ENCODE measurements at places on chromosomes 6 and 20.

GRCh38 chr20:13101706-13102105 is 92.9 kb downstream of the SPTLC3 start:
- H3K27me3 ChIP-seq: no peaks in the 10 kb centered on the region
- no peak overlapping the region for H3K27ac ChIP-seq
- no peak for DNase-seq
- no peak overlapping the region for H3K4me3 ChIP-seq

DNA sequence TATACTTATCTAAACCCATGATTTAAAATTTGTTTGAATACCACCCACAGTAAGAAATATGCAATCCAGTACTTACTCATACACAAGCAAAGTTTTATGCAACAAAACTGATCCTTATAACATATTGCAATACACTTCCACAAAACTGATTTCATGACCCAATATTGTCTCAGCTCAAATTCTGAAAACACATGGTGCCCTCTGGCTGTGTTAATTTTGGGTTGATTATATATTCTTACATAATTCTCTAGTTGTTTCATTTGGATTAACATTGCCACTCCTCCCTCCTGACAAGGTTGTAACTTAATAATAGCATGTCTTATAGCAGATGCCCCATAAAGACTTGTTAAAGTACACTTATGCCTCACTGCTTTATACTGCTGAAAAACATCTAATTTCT is 73.0 kb upstream of the TULP1 start:
- no peaks in the 10 kb centered on the region for H3K36me3 ChIP-seq
- H3K4me1 ChIP-seq: no peaks in the 10 kb centered on the region
- no peak overlapping the region for H3K27ac ChIP-seq
- peaks cover 36% of the 10 kb centered on the region for H3K27me3 ChIP-seq

DNA sequence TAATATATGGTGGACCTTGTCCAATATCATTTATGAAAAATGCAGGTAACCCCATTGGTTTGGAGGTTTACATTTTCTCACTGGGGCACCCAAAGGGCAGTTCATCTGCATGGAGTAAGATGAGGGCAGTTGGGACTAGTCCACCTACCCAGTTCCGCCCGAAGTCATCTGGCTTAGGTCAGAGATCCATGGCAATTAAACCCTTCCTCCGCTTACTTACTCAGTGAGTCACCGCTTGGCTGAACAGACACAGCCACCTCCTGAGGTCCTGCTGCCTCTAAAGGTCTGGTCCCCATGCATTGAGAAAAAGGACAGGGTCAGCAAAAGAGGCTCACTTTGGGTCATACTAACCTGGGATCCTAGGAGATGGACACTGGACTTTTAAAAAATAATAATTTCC is 102.9 kb upstream of the PRL start:
- no peaks in the 10 kb centered on the region for H3K4me1 ChIP-seq
- H3K27me3 ChIP-seq: no peaks in the 10 kb centered on the region
- H3K4me3 ChIP-seq: no peak overlapping the region
- H3K27ac ChIP-seq: no peak overlapping the region
- no peaks in the 10 kb centered on the region for H3K36me3 ChIP-seq

- no peaks in the 10 kb centered on the region for H3K36me3 ChIP-seq
- H3K4me3 ChIP-seq: no peak overlapping the region
- no peaks in the 10 kb centered on the region for H3K4me1 ChIP-seq
- H3K27me3 ChIP-seq: no peaks in the 10 kb centered on the region
- H3K27ac ChIP-seq: no peak overlapping the region
Measured at GRCh38 chr6:3398755-3399696, 57.8 kb downstream of the SLC22A23 start.

DNA sequence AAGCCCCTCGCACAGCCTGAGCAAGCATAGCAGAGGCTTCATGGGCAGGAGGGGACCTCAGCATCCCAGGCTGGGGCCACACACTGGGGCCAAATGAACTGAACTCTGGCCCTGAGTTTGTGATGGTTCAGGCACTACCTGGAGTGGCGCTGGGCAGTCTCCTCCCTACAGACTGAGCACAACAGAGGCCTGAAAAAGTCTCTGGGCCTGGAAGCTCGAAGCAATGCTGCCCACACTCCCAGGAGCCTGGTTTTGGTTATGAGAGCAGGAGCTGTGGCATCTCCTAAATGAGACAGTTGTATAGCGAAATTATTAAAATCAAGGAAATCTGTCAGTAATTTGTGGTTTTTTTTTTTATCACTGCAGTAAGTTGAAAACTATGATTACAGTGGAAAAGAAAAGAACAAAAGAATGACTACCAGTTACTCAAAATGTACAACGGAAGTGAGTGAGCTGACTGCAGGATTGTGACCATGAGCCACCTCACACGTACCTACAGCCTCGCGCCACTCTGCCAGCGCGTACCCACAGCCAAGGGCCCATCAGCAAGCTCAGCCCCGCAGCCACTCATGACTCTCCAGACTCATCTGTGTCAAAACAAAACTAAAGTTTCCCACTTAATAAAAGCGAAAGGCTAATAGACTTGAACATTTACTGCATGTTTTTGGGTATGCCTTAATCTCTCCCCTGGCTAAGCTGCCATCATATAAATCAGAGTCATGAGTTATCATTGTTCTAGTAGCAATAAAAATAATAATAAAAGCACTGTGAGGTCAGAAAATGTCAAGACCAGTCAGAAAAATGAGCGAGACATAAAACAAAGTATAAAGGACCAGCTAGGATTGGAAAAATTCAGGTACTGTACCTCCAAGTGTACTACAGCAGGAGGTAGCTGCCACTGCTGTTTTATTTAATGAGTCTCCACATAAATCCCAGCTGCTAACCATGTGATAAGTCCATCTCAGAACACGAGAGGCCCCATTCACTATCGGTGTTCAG is 177.0 kb downstream of the FOXC1 start:
- no peaks in the 10 kb centered on the region for H3K27me3 ChIP-seq
- no peak for DNase-seq
- no peak overlapping the region for H3K4me3 ChIP-seq
- no peaks in the 10 kb centered on the region for H3K4me1 ChIP-seq
- no peaks in the 10 kb centered on the region for H3K36me3 ChIP-seq

DNA sequence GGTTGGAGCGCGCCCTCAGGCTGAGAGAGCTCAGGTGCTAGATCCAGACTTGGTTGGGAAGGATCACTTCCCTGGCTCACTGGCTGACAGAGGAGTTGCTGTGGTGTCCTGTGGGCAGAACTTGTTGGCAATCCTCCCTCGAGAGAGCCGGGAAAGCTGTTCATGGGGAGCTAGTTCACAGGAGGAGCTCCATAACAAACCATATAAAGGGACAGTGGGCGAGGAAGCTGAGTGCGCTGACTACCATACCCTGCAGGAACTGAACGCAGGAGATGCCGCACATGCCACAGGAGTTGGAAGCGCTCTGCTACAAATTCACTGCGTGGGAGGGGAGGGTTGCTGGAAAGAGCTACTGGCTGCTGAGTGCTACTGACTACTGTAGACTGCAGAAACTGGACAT is 243.2 kb downstream of the OGFRL1 start:
- H3K36me3 ChIP-seq: no peaks in the 10 kb centered on the region
- H3K4me3 ChIP-seq: no peak overlapping the region
- no peak for DNase-seq

GRCh38 chr6:39666706-39667489 is 58.3 kb downstream of the KIF6 start:
- no peak for DNase-seq
- H3K4me1 ChIP-seq: no peaks in the 10 kb centered on the region
- H3K36me3 ChIP-seq: no peaks in the 10 kb centered on the region
- H3K27ac ChIP-seq: no peak overlapping the region
- no peaks in the 10 kb centered on the region for H3K27me3 ChIP-seq

GRCh38 chr20:14538433-14538832 is 201.0 kb upstream of the FLRT3 start:
- peaks cover 3% of the 10 kb centered on the region for H3K27me3 ChIP-seq
- no peaks in the 10 kb centered on the region for H3K4me1 ChIP-seq

- H3K27ac ChIP-seq: no peak overlapping the region
- no peak overlapping the region for H3K4me3 ChIP-seq
- H3K27me3 ChIP-seq: peaks cover 4% of the 10 kb centered on the region
- H3K4me1 ChIP-seq: no peaks in the 10 kb centered on the region
- no peak for DNase-seq
Measured at GRCh38 chr6:112365952-112366351, 18.8 kb downstream of the RFPL4B start.

- H3K4me3 ChIP-seq: peak overlapping the region; percentile 70
- DNase-seq: no peak
- peaks cover 22% of the 10 kb centered on the region for H3K4me1 ChIP-seq
- H3K27ac ChIP-seq: peak overlapping the region; percentile 83
- H3K36me3 ChIP-seq: peaks cover 23% of the 10 kb centered on the region
Measured at GRCh38 chr20:49811825-49812506, 662 bp upstream of the SLC9A8 start.

DNA sequence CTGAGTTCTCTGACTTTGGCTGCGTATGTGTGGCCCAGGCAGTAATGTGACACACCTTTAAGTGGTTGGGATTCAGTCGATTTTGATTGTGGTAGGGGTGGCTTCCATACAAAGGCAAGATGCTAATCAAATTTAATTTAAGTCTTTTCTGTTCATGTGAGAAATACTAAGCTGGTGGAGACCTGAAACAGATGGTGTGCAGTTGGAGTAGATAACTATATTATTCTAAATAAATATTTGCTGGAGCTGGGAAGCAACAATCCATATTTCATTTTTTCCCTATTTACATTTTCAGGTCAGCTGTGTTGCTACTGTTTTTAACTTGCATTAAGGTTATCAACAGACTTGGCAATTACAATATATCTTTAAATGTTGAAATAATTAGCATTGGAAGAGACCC is 67.4 kb upstream of the C20orf144 start:
- H3K27me3 ChIP-seq: no peaks in the 10 kb centered on the region
- peaks cover 3% of the 10 kb centered on the region for H3K36me3 ChIP-seq
- H3K4me3 ChIP-seq: no peak overlapping the region
- no peaks in the 10 kb centered on the region for H3K4me1 ChIP-seq
- no peak overlapping the region for H3K27ac ChIP-seq
- DNase-seq: no peak

GRCh38 chr6:68238097-68238601 is 396.9 kb upstream of the ADGRB3 start:
- no peaks in the 10 kb centered on the region for H3K36me3 ChIP-seq
- H3K27me3 ChIP-seq: no peaks in the 10 kb centered on the region
- H3K4me1 ChIP-seq: no peaks in the 10 kb centered on the region
- no peak for DNase-seq
- no peak overlapping the region for H3K4me3 ChIP-seq

- H3K36me3 ChIP-seq: no peaks in the 10 kb centered on the region
- DNase-seq: no peak
- H3K4me3 ChIP-seq: no peak overlapping the region
Measured at GRCh38 chr6:13488896-13489237, 1.5 kb upstream of the GFOD1 start.

DNA sequence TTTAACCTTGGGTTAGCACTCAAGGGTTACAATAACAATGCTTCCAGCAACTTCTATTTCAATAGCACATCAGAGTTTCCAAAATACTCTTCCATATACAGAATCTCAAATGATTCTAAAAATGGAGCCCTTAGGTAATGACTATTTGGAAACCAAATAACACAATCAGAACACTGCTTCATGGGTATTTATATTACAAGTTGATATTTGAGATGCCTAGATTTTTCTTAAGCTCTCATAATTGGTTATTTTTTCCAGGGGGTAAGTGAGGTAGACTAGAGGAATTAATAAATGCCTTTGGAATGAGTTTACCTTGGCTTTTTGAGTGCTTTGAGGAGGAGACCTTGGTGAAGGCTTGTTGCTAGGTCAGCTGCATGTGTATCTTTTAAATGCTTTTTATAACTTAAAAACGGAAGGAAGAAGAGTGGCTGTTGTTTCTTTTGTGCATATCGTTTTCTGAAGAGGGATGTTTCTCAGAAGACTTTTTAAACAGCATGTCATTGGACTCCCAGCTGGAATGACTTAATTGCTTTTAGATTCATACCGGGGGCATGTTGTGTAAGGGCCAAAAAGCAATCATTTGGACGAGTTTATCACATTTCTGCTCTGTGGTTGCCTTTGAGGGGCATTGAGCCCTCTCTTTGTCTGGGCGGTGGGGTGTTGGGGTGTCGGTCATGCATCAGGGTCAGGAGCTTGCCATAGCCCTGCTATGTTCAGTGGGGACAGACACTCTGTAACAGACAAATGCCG is 186.0 kb downstream of the DTNBP1 start:
- H3K27ac ChIP-seq: no peak overlapping the region
- no peaks in the 10 kb centered on the region for H3K27me3 ChIP-seq
- no peak overlapping the region for H3K4me3 ChIP-seq
- H3K36me3 ChIP-seq: peaks cover 25% of the 10 kb centered on the region

- no peaks in the 10 kb centered on the region for H3K27me3 ChIP-seq
- H3K36me3 ChIP-seq: no peaks in the 10 kb centered on the region
- H3K4me1 ChIP-seq: no peaks in the 10 kb centered on the region
- no peak for DNase-seq
- H3K4me3 ChIP-seq: no peak overlapping the region
- H3K27ac ChIP-seq: no peak overlapping the region
Measured at GRCh38 chr20:11769825-11770224, 147.9 kb upstream of the BTBD3 start.

- H3K36me3 ChIP-seq: no peaks in the 10 kb centered on the region
- H3K27me3 ChIP-seq: no peaks in the 10 kb centered on the region
Measured at GRCh38 chr6:41881506-41881905, 13.7 kb downstream of the USP49 start.

- H3K27me3 ChIP-seq: peaks cover 3% of the 10 kb centered on the region
- H3K27ac ChIP-seq: no peak within 1 kb of the TSS
- no peaks in the 10 kb centered on the region for H3K36me3 ChIP-seq
- no peak within 1 kb of the TSS for H3K4me3 ChIP-seq
- H3K4me1 ChIP-seq: no peaks in the 10 kb centered on the region
Measured at GRCh38 chr6:86937219-86938079, at the start of gene HTR1E. Gene HTR1E, plus strand, starts transcription at chr6:86937528. Its CDS starts 77,807 bp downstream, at chr6:87015335.

DNA sequence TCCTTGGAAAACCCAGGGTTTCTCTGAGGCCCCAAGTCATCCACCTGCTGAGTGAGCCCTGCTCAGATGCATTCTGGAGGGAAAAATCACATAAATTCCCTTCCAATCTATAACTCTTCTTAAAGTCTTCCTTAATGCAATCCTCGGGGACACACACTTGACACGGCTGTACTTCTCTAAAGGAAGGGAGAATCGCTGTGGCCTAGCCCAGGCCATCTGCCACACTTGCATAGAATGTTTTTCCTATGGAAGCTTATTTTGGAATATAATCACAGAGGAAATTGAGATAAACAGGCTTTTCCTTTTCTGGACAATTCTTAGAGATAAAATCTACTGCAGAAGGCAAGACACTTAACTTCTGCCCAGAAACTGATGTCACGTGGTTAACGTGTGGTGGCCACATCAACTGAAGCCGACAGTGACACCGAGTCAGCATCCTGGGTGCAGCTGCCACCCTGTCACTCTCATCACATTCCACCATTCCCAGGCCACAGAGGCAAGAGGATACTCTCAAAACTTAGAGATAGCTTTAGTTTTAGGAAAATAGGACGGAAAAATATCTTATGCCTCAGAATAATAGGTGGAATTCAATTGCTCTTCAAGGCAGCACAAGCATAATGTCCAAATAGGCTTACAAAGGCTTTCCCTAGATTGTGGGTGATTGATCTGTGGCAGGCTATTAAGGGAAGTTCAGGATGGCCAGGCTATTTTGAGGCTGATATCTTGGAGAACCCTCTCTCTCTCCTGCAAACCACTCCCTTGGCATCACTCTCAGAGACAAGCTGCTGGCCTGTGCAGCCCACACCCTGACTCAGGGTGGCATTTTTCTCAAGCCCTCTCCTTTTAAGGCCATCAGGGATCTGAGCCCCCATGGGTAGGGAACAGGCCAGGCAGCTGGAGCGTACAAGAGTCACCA is 29.6 kb downstream of the PSMB1 start:
- no peaks in the 10 kb centered on the region for H3K4me1 ChIP-seq
- H3K27ac ChIP-seq: no peak overlapping the region
- H3K36me3 ChIP-seq: no peaks in the 10 kb centered on the region
- no peaks in the 10 kb centered on the region for H3K27me3 ChIP-seq
- H3K4me3 ChIP-seq: no peak overlapping the region
- DNase-seq: no peak

Measured in DND-41 (cell line).